Activated CD4-positive, alpha-beta T cell treated with anti-CD3 and anti-CD28 coated beads, Interleukin-2, amount 50 U/mL, for 48 hours (primary cell): ENCODE measurements at places on chromosomes 3 and 15.

- no peak for DNase-seq
Measured at GRCh38 chr3:187689984-187690383, 12.4 kb downstream of the RTP2 start.

- no peak for DNase-seq
Measured at GRCh38 chr3:29311795-29312194, 30.9 kb downstream of the RBMS3 start.

GRCh38 chr3:128379367-128380160 lies 87.1 kb downstream of the DNAJB8 start:
- DNase-seq: no peak

GRCh38 chr3:39264053-39264452 lies 15.8 kb downstream of the CX3CR1 start:
- DNase-seq: no peak

DNA sequence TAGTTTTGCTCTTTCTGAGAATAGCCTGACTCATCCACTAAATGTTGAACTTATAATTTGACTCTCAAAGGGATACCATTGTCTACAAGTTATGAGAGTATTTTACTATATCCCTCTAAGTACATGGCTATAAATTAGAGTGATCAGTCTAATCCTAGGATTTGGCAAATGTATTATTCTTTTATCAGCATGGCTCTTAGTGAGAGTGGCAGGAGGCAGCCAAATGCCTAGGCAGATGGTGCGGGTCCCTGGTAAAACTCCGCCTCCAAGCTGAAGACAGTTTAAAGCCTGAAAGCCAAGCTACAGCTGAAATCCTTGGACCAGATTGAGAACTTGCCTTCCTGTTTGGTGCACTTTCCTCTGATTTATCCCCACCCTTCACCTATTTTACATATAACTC lies 631.8 kb downstream of the SQOR start:
- DNase-seq: no peak

GRCh38 chr3:5349343-5349742 lies 161.8 kb downstream of the EDEM1 start:
- DNase-seq: no peak

DNA sequence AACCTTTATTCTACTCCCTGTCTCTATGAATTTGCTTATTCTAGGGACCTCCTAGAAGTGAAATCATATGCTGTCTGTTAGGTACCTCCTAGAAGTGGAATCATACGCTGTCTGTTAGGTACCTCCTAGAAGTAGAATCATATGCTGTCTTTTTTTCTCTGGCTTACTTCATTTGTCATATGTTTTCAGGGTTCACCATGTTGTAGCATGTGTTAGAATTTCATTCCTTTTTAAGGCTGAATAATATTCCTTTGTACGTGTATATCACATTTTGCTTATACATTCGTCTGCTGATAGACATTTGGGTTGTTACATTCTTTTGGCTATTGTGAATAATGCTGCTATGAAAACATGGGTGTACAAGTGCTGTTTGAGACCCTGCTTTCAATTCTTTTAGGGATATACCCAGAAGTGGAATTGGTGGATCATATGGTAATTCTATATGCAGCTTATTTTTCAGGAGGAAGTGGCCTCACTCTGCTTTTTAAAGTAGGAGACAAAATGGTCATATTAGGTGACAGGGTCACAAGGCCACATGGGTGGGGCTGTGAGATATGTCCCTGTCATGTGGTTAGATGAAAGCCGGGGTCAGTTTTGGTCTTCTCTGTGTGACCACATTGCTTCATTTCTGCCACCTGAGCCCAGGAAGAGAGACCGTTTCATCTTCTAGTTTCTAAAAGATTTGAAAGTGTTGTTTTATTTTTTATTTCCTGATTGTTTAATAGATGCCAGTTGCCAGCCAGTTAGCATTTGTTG lies 76.7 kb downstream of the FLNB start:
- DNase-seq: no peak
